ENCODE measurements at places on chromosomes 4 and X. TPM values are rescaled to one million over a fixed set of nuclear protein-coding genes. Genes with fewer than 3 reads are reported as not detected.

- no peak for DNase-seq
Measured at GRCh38 chr4:7023486-7023885, 19.7 kb upstream of the TADA2B start.

- DNase-seq, result no peak
Measured at GRCh38 chr4:8266508-8266907, 3.0 kb upstream of the HTRA3 start.

GRCh38 chr4:3114377-3114776, 39.9 kb downstream of the HTT start:
- DNase-seq, result no peak

Gene GIMD1
- total RNA-seq, result not detected

- no peak for DNase-seq
Measured at GRCh38 chr4:182645511-182645910, 271.7 kb downstream of the DCTD start.

- no peak for DNase-seq
Measured at GRCh38 chr4:143185253-143186107, 763 bp downstream of the USP38 start.

DNA sequence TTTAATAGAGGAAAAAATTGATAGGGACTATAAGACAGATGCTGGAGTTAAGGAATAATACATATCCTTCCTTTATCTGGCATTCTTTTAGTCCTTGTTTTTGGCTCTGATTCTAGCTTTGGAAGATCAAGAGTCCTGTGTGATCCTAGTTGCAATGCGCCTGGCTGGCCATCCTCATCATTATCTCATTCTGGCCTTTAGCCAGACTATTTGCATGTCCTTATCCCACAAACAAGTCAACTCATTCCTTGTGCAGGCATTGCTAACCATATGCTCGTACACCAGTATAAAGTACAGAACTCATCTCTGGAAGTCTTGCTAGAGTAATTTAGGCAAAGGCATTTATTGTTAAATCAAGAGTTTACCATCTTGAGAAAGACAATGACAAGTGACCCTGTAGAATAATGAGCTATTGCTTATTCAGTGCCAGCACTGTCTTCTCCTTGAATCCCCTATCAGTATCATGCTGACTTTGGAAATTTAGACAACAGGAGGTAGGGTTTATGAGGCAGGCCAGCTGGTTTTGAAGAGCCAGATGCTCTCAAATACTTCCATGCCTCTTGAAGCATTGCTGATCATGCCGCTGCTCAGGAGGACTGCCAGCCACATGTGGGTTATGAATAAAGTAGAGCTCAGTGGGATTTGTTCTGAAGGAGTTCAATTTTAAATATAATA, 1730.3 kb upstream of the TENM3 start:
- no peak for DNase-seq

- DNase-seq, result no peak
Measured at GRCh38 chr4:155271557-155271956, 63.1 kb downstream of the NPY2R start.

DNA sequence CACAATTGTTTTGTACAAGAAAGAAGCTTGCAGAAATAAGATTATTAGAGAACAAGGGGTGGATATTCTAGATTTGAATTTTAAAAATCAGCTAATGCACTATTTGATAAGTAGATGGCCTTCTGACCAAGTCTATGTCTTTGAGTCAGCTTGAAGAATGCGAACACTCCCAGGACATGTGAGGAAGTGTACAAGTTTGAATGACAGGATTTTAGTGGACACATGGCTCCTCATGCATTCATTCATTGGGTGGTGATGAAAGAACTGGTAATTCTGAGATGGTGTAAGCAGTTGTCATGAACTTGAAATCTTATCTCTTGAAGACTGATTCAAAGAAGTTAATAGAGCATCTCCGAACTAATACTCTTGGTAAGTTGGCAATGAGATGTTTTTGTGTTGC, 548.2 kb upstream of the CNKSR2 start:
- DNase-seq, result no peak

GRCh38 chrX:132732236-132732635, 226.2 kb downstream of the HS6ST2 start:
- DNase-seq, result no peak

DNA sequence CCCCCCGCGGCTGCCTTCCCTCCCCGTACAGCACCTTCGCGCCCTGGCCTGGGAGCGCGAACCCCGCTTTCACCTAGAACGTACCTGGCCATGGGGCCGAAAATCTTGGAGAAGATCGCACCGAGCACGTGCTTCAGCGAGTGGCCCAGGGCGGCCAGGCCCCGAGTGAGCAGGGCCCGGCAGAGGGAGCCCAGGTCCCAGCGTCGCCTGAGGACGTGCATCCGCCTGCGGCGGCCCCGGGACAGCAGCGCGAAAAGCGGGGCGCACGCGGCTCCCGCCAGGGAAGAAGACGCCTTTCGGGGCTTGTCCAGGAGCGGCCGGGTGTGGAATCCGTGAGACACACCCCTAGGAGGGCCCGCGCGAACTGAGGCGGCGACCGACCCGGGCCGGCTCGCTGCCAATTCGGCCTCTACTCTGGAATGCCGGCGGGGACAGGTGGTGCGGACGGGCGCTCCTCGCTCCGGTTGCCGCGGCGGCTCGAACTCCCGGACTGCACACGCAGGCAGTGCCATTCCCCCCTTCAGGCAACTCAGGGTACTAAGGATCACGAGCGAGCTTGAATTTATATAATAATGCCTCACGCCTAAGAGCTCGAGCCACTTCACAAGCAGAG, at the start of gene HS6ST2:
HS6ST2 (minus strand) TSS at position 539 of the 613 bp plus-strand sequence.
- no peak for DNase-seq

DNA sequence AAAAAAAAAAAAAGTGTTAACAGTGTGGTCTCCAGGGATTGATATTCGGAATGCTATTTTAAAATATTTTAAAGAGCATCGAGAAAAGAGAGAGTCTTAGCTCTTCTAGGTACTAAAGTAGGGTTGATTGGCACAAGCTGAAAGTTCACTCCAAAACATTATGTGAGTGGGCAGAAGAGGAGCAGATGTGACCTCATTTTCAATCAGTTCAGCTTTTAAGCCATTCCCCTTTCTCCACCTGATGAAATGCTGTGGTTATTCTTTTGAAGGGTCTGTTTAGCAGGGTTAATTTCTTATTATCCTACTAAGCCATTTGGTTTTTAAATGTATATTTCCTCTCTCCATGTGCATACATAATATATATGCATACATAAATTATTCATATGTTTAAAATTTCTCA, 69.2 kb downstream of the GALNT7 start:
- no peak for DNase-seq

- peak; percentile 10 for DNase-seq
Measured at GRCh38 chrX:69050051-69050765, 115.0 kb downstream of the PJA1 start.

Gene PIN4
- total RNA-seq, result 13.4 TPM

DNA sequence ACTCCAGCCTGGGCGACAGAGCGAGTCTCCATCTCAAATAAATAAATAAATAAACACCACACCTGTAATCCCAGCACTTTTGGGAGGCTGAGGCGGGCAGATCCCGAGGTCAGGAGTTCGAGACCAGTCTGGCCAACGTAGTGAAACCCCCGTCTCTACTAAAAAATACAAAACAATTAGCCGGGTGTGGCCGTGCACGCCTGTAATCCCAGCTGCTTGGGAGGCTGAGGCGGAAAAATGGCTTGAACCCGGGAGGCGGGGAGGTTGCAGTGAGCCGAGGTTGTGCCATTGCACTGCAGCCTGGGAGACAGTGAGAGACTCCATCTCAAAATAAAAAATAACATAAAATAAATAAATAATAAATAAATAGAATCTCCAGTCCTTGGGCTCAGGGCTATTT, 185.8 kb downstream of the SHOX start:
- no peak for DNase-seq

Gene ADH1A
- total RNA-seq, result not detected

DNA sequence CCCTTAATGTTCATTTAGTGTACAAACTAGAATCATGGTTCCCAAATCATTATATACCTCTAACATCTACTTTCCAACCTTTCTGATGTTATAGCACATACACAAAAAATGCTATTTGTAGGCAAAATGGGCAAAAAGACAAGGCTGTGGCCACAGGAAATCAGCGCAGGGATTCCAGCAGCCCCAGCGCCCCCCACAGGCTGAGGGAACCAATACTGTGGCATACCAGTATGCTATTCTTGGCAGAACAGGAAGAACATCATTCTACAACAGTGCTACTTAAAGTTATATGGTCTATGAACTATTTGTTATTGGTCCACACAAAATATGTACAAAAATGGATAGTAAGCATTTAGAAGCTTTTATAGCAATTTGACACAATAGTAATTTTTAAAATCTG, 25.3 kb downstream of the STEEP1 start:
- no peak for DNase-seq

Gene SLC10A4
- total RNA-seq, result not detected

GRCh38 chr4:15793506-15794363, 15.6 kb downstream of the CD38 start:
- DNase-seq, result no peak

Gene MID1
- 31.8 TPM for total RNA-seq

Gene MAOA
- 241 TPM for total RNA-seq

Gene SOX3
- not detected for total RNA-seq

GRCh38 chrX:29926659-29927058, 288.7 kb upstream of the MAGEB2 start:
- no peak for DNase-seq

GRCh38 chrX:139126493-139126892, 404.0 kb upstream of the F9 start:
- no peak for DNase-seq

All from ureter (tissue), 1 donor.